ENCODE measurements at places on chromosomes 5 and 9. TPM values are rescaled to one million over a fixed set of nuclear protein-coding genes. Genes with fewer than 3 reads are reported as not detected.

- no peaks in the 10 kb centered on the region for H3K4me1 ChIP-seq
- no peaks in the 10 kb centered on the region for H3K27me3 ChIP-seq
- no peak for DNase-seq
- no peak overlapping the region for H3K27ac ChIP-seq
Observed at GRCh38 chr5:124772457-124773200, 26.2 kb upstream of the ZNF608 start.

The CNTNAP3B gene
- total RNA-seq = 0.26 TPM

DNA sequence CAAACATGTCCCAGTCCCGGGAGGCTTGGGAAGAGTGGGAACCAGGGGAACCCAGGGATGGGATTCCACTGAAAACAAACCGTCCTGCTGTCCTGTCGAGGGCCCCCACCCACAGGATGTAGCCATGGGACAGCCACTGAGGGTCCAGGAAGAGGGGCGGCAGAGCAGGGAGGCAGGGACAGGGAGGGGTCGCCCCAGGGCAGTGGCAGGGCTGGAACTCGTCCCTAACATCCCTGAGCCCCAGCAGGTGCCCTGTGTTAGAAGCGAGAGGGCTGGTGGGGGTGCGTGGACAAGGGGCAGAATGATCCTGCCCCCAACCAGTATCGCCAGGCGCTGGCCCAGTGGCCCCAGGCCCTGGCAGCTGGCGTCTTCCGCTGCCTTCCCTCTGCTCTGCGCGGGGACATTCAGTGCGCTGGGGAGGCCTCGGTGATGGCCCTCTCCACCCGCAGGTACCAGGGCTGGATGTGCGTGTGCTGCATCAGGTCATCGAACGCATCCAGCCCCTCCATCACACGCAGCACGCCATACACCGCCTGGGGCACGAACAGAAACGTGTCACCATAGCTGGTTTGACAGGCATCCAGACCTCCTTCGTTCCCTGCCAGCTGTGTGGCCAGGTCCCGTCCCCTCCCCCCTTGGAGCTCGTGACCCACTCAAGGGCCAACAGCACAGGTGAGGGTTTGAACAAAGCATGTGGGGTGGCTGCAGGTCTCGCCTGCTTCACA, 6.6 kb downstream of the PTGES2 start:
- peaks cover under 1% of the 10 kb centered on the region for H3K4me1 ChIP-seq
- no peaks in the 10 kb centered on the region for H3K27me3 ChIP-seq
- no peak overlapping the region for H3K4me3 ChIP-seq
- no peak for DNase-seq
- H3K36me3 ChIP-seq = peaks cover 34% of the 10 kb centered on the region

The IFNB1 gene
- total RNA-seq = not detected

The MLANA gene
- total RNA-seq = not detected

The LCN9 gene
- not detected for total RNA-seq

The ANKRD34B gene
- not detected for total RNA-seq

- H3K27ac ChIP-seq = no peak overlapping the region
- no peak overlapping the region for H3K4me3 ChIP-seq
- no peaks in the 10 kb centered on the region for H3K4me1 ChIP-seq
Observed at GRCh38 chr5:173371400-173371799, 43.2 kb upstream of the STC2 start.

The FLT4 gene
- 11.6 TPM for total RNA-seq
